ENCODE measurements at places on chromosomes 3 and 15.

DNA sequence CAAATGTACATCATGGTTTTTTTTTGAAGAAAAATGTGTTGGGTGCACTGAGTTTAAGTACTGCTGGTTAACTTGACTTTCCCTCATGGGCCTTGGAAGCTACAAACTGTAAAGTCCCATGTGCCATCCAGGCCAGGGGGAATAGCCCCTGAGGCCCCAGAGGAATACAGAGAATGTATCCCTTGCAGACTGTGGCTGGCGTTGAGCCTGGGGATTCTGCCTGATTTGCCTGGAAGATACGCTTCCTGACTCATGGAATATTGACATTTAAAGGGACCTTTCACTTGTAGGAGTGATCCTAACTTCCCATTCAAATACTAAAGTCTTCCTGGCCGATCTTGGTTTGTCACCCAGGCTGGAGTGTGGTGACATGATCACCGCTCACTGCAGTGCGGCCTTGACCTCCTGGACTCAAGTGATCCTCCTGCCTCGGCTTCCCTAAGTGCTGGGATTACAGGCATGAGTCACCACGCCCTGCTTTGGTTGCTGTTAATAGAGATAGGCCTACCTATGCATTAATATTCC, 42.0 kb downstream of the ADAMTSL3 start:
- DNase-seq: no peak

DNA sequence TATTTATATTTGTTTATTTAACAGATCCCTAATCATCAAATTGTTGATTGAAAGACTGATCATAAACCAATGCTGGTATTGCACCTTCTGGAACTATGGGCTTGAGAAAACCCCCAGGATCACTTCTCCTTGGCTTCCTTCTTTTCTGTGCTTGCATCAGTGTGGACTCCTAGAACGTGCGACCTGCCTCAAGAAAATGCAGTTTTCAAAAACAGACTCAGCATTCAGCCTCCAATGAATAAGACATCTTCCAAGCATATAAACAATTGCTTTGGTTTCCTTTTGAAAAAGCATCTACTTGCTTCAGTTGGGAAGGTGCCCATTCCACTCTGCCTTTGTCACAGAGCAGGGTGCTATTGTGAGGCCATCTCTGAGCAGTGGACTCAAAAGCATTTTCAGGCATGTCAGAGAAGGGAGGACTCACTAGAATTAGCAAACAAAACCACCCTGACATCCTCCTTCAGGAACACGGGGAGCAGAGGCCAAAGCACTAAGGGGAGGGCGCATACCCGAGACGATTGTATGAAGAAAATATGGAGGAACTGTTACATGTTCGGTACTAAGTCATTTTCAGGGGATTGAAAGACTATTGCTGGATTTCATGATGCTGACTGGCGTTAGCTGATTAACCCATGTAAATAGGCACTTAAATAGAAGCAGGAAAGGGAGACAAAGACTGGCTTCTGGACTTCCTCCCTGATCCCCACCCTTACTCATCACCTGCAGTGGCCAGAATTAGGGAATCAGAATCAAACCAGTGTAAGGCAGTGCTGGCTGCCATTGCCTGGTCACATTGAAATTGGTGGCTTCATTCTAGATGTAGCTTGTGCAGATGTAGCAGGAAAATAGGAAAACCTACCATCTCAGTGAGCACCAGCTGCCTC, 14.7 kb downstream of the THBS1 start:
- no peak for DNase-seq

GRCh38 chr15:51334011-51334451, 4.4 kb downstream of the CYP19A1 start:
- no peak for DNase-seq

- no peak for DNase-seq
These were observed 43.4 kb upstream of the CLRN1 start for GRCh38 chr3:151015767-151016477.

DNA sequence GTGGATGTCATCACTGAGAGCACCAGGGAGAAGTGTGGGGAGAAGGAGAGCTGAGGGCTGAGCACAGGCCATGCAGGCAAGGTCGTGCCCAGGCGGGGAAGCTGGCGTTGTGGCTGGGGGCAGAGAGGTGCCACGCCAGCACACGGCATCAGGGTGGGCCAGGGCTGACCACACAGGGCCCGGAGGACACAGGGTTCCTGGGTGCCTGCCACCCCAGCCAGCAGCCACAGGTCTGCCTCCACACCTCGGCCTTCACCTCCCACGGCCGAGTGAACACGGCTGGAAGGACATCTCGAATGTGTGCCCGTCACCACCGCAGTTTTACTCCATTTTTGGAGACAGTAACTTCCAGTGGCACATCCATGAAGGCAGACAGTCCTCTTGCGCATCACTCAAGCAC, 77.1 kb downstream of the ATP10A start:
- DNase-seq: no peak

- no peak for DNase-seq
These were observed 6.0 kb upstream of the TP53BP1 start for GRCh38 chr15:43498990-43499389.

GRCh38 chr3:126571078-126571477, 12.3 kb upstream of the C3orf22 start:
- DNase-seq: no peak

GRCh38 chr3:33525232-33525631, 85.0 kb upstream of the UBP1 start:
- no peak for DNase-seq

GRCh38 chr3:170508291-170508690, 77.6 kb downstream of the SLC7A14 start:
- no peak for DNase-seq

DNA sequence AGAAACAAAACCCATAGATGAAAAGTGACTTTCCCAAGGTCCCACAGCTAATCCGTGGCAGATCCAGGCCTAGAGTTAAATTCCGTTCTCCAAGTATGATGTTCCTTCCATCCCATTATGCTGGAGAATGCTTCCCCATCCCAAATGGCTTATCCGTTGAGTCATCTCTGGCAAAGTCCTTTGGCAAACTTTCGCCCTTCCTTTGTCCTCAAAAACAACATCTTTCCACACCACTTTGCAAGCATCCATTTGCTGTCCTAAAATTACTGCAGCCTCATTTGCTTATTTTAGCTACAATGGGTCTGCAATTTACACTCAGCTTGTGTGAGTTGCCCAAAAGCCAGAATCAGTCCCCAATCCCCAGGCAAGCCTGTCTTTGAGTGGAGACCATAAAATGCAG, 304.0 kb upstream of the TLE3 start:
- no peak for DNase-seq

DNA sequence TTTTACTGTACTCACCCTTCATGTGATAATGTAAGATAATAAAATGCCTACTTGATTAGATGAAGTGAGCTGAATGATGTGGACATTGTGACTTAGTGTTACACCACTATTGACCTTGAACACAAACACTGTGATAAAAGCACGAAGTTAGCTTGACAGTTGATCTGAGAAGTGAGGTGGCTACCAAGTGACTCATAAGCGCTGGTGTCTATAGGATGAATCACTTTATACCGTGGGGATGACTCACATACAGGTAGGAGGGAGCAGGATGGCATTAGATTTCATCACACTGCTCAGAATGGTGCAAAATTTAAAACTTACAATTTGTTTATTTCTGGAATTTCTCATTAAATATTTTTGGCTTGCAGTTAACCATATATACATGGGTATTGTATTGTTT, 174.7 kb upstream of the CNTN3 start:
- no peak for DNase-seq
